ENCODE measurements at places on chromosomes 6 and 20.

DNA sequence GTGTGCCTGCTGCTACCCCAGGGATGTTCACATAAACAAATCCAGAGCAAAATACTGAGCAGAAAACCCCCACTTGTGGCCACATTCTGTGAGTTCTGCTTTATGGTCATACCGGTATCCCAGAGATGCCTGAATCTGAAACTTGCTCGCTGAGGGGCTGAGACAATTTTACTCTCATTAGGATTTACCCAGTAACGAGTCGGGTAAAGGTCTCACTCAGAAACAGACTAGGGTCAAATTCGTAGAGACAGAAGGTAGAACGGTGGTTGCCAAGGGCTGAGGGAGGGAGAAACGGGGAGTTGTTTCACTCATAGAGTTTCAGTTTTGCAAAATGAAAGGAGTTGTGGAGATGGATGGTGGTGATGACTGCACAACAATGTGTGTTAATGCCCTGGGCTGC lies 45.4 kb upstream of the NKX2-2 start:
- no peak for DNase-seq
- peaks cover 53% of the 10 kb centered on the region for H3K27me3 ChIP-seq
- H3K36me3 ChIP-seq: no peaks in the 10 kb centered on the region
- peaks cover 3% of the 10 kb centered on the region for H3K4me1 ChIP-seq
- H3K4me3 ChIP-seq: no peak overlapping the region
- H3K27ac ChIP-seq: no peak overlapping the region

DNA sequence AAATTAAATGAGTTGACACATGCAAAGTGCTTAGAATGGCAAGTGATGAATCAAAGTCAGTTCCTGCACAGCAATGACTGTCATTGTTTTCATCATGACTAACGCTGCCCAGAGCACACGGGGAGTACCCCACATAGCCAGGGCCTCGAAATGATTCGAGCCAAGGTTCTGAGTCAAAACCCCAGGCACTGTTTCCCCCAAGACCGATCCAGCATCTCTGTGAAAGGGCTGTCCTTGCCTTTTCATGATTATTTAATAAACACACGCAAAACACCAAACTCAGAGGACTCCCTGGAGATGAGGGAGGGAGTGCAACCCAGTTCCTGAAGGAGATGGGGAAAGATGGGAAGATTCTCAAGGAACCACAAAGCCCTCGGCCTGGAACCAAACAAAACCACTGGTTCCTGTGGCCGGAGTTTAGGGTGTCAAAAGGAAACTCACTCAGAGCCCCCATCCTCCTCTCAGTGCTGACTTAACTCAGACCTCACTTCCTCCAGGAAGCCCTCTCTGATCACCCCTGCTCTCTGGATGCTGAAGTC lies 3.8 kb downstream of the PREX1 start:
- no peak overlapping the region for H3K27ac ChIP-seq
- H3K4me1 ChIP-seq: peaks cover 3% of the 10 kb centered on the region
- no peaks in the 10 kb centered on the region for H3K36me3 ChIP-seq

DNA sequence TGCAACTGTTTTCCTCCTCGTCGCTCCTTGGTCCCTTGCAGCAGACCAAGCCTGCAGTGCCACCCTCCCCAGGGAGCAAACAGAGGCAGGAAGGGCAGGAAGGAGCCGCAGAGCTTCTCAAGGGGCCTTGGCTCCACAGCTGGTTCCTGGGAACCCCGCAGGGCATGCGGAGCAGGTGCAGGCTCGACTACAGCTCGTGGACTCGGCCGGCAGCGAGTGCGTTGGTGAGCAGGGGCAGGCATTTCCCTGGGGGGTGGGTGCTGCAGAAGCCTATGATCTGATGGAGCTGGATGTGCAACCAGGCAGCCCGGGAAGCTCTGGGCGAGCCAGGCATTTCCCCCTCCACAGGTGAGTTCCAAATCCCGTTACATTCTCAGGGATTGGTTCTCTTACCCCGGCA lies 37.1 kb downstream of the FRMD1 start:
- DNase-seq: no peak
- no peaks in the 10 kb centered on the region for H3K4me1 ChIP-seq
- H3K4me3 ChIP-seq: no peak overlapping the region
- no peak overlapping the region for H3K27ac ChIP-seq
- no peaks in the 10 kb centered on the region for H3K36me3 ChIP-seq

DNA sequence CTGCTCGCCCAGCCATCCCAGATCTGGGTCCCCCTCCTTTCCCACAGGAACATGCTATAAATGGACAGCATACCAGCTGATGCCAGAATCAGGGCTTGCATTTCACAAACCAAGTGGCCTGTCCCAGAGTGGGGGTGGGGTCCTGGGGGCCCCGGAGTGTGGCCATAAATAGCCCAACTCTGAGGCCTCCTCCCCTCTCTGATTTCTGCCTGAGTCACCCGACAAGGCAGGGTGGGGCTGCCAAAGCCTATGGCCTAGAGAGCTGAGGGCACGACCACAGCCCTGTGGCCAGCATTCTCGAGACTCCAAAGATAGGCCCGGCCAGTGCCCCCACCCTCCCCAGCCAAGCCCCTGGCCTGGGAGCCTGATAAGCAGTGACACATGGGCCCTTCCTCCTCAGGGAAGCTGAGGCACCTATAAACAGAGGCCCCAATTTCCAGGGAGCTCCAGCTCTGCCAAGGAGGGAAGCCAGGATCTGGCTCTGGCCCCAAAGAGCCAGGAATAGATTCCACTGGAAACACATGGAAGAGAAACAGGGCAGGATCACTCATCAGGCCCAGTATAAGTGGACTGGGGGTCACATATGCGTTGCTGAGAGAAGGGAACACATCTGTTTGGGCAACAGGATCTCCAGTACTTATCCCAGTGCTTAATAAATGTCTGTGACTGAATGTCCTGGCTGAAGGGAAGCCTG lies 20.3 kb downstream of the SNTA1 start:
- peak overlapping the region; percentile 55 for H3K27ac ChIP-seq
- H3K4me1 ChIP-seq: no peaks in the 10 kb centered on the region
- no peaks in the 10 kb centered on the region for H3K27me3 ChIP-seq
- no peak overlapping the region for H3K4me3 ChIP-seq
- no peak for DNase-seq
- no peaks in the 10 kb centered on the region for H3K36me3 ChIP-seq

DNA sequence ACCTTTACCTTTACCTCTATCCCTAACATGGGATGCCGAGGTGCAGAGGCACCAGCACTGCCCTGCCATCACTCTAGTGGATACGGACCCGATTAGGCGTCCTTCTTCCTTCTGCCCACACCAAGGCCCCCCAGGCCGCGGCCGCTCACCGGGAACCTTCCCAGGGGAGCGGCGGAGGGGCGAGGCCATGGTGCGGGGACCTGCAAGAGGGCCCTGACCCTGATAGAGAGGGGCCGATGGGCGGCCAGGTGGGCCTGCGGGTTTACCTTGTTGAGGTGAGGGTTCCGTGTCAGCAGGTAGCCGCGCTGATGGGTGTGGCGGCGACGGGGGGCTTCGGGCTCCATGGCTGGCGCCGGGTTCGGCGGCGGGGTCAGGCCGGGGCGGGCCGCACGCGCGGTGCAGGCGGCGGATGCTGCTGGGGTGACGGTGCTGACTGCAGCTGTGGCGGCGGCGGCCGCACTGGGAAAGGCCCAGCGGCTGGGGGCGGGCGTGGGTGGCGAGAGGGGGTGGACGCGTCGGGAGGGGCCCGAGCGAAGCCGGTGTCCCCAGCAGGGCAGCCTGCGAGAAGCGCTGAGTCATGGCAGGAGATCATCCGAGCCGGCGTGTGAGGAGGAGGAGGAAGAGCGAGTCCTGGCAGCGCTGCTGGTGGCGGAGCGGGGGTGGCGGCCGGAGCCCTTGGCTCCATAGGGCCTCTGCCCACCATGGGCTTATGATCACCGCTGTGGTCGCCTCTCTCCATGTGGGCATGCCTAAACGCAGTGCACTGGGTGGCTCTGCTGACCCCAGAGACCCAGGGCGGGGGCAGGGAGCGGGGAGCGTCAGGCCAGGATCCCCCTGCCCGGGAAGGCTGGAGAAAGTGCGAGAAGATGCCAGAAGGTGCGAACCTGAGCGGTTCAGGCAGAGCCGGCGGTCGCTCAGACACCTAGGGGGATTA lies at the start of gene ME1:
ME1 (minus strand) TSS at position 441 of the 934 bp plus-strand sequence; CDS start at position 344, 97 bp downstream.
- no peaks in the 10 kb centered on the region for H3K27me3 ChIP-seq
- peaks cover 12% of the 10 kb centered on the region for H3K4me1 ChIP-seq
- H3K27ac ChIP-seq: peak within 1 kb of the TSS; percentile 96

DNA sequence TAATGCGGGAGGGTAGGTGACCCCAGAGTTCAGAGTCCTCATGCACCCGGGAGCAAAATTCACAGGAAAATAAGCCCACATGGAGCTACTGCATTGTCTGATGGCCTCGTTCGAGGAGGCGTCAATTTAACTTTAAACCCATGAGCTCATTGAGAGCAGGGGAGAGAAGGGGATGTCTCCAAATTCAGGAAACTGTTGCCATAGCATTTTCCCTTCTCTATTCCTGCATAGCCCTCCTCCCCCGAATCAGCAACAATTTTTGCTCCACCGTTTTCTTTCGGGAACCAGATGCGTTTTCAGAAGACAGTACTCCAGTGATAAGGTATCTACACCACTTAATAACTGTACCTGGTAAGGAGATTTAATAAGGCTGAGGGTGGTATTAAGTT lies 324 bp upstream of the LAMP5 start:
- no peak overlapping the region for H3K27ac ChIP-seq
- H3K36me3 ChIP-seq: no peaks in the 10 kb centered on the region
- no peak overlapping the region for H3K4me3 ChIP-seq

- no peak overlapping the region for H3K27ac ChIP-seq
- peaks cover 3% of the 10 kb centered on the region for H3K4me1 ChIP-seq
Measured at GRCh38 chr6:61100072-61100471, 1186.0 kb downstream of the KHDRBS2 start.

DNA sequence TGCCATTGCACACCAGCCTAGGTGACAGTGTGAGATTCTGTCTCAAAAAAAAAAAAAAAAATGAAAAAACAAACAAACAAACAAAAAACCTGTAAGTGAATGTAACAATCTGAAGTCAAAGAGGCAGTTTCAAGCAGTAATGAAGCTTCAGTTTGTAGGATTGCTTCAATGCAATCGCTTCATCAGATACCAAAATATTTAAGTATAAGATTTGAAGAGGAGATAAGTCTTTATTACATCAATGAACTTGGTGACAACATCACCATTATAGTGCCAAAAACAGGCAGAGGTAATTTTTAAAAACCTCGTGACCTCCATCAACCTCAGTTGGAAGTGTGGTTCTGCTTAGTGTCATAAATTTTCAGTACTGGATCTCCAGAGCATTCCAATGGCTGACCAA lies 74.7 kb downstream of the MYLK4 start:
- no peak overlapping the region for H3K4me3 ChIP-seq
- peaks cover 3% of the 10 kb centered on the region for H3K27me3 ChIP-seq
- DNase-seq: no peak
- H3K36me3 ChIP-seq: no peaks in the 10 kb centered on the region

DNA sequence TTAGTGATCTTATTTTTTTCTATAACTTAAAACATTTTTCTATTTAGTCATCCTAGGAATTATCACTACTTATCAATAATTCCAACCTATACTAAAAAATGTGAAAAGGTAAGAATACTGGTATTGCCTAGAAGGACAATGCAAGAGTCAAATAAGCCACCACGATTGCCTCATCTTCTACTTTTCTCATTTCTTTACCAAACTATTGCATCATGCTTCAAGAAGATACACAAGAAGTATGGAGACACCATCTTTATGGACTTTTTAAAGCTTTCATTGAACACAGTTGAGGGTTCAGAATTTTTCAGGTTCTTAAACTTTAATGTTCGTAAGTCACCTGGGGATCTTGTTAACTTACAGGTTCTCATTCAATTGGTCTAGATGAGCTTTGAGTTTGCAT lies 25.9 kb downstream of the ELOVL2 start:
- peaks cover 4% of the 10 kb centered on the region for H3K4me1 ChIP-seq
- DNase-seq: no peak
- peaks cover 21% of the 10 kb centered on the region for H3K27me3 ChIP-seq

DNA sequence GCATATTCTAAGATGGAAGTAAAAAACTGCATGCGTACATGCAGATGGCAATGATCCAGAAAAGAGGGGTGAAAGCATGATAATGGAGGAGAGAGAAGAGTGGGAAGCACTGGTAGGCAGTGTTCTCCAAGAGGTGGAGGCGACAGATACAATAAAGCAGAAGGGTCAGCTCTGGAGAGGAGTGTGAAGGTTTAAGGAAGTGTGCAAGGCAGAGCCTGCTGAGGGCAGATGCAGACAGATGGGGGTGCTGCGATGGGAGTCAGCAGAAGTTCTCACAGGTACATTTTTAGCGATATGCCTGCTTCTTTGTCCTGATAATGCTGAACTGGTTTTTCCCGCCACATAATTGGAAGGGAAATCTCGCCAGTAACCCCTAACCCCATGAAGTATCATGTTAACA lies 81.1 kb upstream of the C6orf118 start:
- no peak overlapping the region for H3K27ac ChIP-seq
- no peaks in the 10 kb centered on the region for H3K27me3 ChIP-seq
- no peak overlapping the region for H3K4me3 ChIP-seq
- peaks cover 18% of the 10 kb centered on the region for H3K36me3 ChIP-seq
- no peaks in the 10 kb centered on the region for H3K4me1 ChIP-seq

DNA sequence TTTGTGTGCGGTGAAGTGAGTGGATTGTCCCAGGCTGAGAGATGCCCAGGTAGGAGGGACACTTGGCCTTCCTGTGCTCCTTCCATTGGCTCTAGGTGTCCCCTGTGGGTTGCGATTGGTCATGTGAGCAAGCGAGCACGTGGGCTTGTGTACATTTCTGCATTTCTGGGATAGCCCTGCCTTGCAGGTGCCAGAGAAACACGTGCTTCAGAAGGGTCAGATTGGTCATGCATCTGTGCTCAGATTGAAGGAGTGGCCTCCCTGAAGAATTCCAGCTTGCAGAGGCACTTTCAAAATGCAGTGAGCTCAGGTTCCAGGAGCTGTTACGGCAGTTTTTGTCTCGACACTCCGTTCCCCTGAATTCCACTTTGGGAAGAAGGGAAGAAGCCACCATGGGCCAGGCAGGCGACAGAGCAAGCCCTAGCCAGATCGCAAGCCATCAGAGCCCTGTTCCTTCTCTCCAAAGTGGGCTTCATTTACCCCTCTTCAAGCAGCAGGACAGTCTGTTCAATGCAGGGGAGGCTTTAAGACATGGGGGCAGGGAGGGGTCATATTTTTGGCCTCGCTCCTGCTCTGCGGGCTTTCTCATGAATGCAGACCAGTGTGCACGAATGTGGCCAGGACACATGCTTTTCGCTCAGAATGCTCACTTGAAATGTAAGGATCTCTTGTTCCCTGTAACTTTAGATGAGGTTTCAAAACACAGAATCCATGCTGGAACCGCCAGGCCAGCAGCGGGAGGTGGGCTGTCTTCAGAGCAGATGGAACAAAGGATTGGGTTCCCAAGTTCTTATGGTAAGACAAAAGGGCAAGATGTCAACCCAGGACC lies 78.6 kb upstream of the AKAP12 start:
- no peak for DNase-seq
- peaks cover 19% of the 10 kb centered on the region for H3K27me3 ChIP-seq
- peaks cover 2% of the 10 kb centered on the region for H3K4me1 ChIP-seq
- no peak overlapping the region for H3K4me3 ChIP-seq
- no peaks in the 10 kb centered on the region for H3K36me3 ChIP-seq
- no peak overlapping the region for H3K27ac ChIP-seq

Data from progenitor cell of endocrine pancreas (in vitro differentiated cells).